CD4-positive, alpha-beta T cell treated with Interleukin-12 subunit alpha and Interleukin-12 subunit beta, for 1 hour (primary cell): ENCODE measurements at places on chromosomes 7 and 10.
A peak's percentile ranks its signal among the peaks of the same experiment; 100 is the strongest.

DNA sequence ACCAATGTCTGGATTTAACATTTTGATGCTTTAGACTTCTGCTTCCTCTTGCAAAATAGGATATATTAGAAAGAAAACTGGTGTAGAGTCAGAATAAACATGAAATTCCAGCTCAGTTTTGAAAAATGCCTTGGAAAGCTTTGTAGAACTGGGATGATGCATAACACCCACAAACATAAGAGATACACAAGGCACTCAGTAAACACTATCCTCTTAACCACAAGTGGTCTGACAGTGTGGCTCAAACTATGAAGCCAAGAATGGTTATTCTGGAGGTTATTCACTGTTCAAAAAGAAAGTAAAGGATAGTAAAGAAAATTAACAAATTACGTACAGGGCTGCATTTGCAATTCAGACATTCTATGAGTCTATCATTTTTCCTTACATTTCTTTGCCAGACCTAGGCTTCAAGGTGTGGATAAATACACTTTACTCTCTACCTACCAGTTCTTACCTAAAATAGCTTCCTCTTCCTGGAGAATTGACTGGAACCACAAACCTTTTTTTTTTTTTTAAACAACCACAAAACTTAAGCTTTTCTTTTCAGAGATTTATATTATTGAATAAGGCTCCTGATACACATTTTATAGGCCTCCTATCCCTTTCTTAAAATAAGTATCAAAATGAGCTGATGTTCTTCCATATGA is 9.0 kb upstream of the RSBN1L start:
- no peak for DNase-seq

DNA sequence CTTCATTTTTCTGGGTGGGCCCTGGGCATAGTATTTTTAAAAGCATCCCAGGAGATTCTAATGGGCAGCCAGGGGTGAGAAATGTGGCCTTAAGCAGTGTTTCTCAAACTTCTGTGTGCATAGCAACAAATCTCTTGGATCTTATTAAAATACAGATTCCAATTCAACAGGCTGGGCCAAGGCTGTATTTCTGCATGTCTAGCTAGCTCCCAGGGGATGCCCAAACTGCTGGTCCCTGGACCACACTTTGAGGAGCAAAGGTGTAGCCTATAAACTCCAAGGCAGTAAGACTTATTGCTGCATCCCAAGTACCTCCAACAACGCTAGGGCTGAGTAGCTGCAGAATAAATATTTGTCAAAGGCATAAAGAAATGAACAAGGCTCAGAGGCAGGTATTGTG is 292.9 kb upstream of the ZMIZ1 start:
- no peak for DNase-seq

DNA sequence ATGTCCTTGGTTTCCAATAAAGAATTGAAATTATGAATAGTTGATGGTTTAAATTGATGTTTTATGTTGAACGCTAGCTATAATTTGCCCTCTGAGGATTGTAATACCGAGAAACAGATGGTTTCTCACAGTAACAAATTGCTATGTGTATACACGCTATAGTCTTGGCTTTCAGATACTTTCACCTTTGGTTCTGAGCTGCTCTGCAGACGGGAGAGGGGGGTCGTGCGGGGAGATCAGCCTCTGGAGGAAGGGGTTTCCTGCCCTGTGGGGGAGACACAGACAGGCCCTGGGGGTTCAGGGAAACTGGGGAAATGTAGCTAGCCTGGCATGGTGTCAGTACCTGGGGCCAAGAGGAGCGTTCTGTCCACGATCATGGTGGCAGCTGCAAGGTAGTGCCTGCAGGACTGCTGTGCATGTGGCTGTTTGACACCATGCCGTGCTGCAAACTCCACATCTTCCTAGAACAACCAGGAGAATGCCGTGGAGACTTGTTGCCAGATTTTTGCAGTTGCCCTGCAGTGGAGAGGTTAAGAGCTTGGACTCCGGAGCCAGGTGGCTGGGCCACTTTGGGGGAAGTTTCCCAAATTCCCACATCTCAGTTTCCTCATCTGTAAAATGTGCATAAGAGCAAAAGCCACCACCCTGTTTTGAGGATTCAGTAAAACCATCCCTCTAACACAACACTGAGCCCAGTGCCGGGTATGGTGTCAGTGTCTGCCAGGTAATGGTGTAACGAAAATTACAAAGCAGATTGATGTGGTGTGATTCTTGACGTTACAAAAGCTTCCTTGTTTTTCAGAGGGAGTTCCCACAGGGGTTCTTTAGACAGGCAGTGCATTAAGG is 167.9 kb downstream of the CUX1 start:
- DNase-seq, result no peak

- DNase-seq, result no peak
Observed at GRCh38 chr7:41928166-41928565, 225.3 kb upstream of the INHBA start.

DNA sequence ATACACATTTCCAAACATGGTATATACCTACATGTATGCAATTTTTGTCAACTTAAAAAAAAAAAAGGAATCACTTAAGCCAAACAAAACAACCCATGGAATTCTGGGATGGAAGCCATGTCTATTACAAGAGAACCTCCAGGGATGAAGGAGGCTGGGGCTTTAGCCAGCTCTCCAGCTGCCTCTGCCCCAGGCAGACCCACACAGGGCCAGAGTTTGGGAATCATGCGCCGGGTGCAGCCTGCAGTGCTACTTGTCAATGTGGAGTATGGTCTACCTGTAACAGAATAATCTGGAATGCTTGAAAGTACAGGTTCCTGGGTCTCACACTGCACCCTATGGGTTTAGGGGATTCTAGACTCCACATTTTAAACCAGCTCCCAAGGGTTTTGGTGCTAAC is 10.8 kb downstream of the ATP6V0E2 start:
- DNase-seq, result no peak

DNA sequence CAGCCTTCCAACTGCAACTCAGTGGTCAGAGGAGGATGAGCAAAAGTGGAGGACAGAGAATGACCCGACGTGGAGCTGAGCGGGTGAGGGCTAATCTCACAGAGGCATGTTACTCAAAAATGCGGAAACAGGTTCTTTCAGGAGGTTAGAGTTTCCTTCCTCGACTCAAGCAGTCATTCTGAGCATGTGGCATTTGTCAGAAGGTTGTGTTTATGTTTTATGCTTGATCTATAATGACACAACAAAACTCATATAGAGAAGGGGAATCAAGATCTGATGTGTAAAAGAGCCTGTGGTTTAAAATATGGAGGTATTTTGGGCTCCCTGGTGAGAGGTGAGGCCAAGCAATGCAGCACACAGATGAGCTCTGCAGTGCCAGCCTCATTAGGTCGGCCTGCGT is 311.4 kb downstream of the ADARB2 start:
- no peak for DNase-seq

- peak; percentile 0 for DNase-seq
Observed at GRCh38 chr7:77157446-77157845, 35.0 kb downstream of the CCDC146 start.

GRCh38 chr10:124092250-124092859 is 1.0 kb downstream of the CHST15 start:
- DNase-seq, result peak; percentile 29

GRCh38 chr7:99928994-99929729 is at the start of gene GJC3:
Gene GJC3, minus strand, starts transcription at chr7:99929620. Its CDS starts 0 bp downstream, at chr7:99929620.
- DNase-seq, result peak; percentile 49

DNA sequence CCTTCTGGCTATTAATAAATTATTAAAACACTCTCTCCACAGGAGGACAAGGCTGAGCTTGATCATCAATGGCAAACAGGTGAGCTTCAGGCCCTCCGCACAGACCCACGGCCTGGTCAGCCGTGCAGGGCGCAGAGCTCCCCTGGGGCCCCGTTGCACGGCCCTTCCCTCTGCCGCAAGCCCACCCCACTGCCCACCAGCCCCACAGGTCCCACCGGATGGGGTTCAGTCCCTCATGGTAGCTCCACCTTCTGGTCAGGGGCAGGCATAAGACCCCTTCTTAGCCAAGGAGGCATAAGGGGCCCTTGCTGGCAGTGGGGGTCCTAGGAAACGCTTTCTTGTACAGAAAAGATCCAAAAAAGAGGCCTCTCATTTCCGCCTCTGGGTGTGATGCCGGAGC is 84.6 kb downstream of the MAD1L1 start:
- DNase-seq, result no peak

DNA sequence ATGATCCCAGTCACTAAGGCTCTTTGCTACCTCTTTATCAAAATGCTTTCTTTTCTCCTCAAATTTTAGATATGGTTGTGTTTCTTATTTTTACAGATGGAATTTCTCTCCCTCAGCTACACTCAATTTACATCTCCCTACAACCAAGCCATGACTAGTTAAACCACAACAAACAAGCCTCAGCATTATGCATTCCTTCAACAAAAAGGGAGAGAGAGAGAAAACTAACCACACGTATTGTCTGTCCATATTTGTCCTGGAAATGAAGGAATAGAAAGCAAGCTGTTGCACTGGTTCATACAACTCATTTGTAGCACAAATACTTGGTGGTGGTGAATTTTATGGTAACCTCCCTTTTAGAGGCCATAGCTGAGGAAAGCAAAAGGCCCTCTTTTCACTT is 286.4 kb downstream of the AHR start:
- DNase-seq, result no peak

DNA sequence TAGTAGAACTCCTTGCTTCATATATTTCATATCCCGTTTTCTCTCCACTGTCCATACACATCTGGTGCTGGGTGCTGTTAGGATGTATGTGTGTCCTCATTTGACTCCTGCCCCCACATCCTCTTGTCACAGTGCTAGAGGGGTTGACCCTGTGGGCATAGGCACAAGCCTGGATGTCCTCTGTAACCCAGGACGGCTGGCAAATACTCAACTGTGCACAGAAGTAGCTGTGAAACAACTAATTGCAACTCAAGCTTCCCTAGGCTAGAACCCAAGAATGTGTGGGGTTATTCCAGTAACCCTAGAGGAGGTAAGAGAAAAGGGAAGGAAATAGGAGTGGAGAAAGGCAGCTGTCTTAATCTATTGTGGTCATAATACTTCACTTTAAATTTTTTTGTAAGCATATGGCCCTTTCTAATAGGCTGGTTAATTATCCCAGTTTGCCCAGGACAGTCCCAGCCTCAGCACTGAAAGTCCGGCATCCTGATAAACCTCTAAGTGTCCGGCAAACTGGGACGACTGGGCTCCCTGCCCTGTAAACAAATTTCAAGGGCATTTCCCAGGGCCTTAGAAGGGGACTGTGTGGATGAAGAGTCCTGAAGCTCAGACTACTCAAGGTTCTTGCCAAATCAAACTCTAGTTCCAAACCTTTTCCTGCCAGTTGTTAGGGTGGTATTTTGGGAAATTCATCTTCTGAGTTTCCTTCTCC is 283.2 kb upstream of the CELF2 start:
- DNase-seq, result no peak

DNA sequence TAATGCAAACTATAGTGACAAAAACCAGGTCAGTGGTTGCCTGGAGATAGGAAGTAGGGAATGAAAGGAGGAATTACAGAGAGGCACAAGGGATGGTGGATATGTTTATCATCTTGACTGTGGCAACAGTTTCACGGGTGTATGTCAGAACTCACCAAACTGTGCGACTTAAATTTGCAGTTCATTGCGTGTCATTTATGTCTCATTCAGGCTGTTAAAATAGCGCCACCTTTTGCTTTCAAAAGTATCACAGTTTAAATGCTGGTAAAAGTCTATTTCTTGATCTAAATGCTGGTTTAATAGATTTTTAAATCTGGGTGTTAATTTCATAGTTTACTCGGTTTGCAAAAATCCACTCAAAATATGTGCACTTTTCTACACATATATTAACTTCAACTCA is 51.0 kb downstream of the PTTG1IP2 start:
- DNase-seq, result no peak

DNA sequence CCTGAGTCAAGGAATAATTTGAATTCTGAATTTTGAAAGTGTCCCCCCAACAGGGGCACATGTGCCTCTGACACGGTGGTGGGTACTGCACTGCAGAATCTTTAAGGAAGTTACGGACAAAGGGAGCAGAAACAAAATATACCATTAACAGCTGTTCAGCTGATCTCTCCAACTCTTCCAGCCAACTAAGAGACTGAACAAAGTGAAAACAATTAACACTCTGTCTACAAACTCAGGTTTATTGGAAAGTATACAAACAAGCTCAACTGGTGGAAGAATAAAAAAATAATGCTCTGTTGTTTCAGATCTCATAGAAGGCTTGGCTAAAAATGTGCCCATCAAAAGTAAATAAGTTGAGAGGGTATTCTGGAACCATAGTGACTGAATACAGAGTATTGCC is 34.4 kb downstream of the ASB4 start:
- no peak for DNase-seq

DNA sequence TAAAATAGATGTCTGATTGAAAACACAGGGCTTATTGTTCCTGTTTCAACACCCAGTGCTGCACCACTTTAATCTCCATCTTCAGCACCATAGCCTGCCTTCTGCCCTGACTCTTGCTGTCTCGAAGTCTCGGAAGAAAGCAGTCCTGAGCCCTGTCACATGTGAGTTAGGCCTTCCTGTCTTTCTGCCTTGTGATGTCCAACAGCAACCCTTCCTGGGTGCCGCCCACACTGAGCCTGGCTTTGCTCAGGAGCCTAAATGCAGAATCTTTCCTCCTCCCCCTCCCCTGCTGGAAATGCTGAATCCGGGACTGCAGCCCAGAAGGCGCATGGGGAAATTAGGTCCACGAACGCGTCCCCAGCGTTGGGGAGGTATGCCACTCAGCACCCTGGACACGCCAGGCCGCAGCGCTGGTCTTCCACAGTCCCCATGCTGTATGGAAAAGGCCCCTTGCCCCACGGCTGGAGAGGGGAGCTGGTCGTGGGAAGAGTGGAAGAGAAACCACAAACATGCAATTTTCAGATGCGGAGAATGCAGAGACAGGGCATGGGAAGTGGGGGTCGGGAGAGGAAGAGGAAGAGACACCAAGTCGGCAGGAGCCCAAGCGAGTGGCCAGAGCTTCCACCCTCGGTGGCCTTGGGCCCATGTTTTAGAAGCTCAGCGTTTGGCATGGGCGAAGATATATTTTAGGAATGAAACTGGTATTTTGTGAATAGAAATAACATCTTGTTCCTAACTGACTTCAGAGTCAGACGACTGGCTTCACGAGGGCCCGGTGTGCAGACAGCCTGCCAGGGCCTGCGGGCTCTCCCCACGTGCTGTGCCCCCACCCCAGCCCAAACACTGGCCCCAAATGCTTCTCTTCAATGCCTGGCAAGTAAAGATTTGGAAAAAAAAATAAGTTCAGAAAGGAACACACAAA is 656.1 kb upstream of the FOXK1 start:
- no peak for DNase-seq

DNA sequence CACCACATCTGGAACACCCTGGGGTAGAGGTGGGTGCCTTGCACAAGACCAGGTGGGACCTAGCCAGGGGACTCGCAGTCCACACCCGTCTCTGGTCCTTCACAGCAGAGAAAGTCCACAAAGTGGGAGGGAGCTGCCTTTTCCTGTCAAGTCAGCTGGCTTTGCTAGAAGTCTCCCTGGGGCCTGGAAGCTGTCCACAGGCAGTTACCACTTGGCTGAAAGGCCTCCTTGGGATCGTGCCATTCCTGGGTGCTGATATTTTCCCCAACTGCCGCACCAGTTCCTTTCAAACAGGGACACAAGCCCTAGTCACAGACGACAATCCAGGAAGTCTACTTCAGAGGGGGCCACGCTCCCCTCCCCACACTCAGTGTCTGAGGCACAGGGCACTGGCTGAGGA is 75.4 kb downstream of the AFAP1L2 start:
- no peak for DNase-seq
